ENCODE measurements at places on chromosomes 6 and 20.

GRCh38 chr20:53961527-53961926 lies 108.9 kb downstream of the BCAS1 start:
- no peak for DNase-seq

GRCh38 chr6:131997429-131998153 lies 46.4 kb upstream of the CCN2 start:
- no peak for DNase-seq

DNA sequence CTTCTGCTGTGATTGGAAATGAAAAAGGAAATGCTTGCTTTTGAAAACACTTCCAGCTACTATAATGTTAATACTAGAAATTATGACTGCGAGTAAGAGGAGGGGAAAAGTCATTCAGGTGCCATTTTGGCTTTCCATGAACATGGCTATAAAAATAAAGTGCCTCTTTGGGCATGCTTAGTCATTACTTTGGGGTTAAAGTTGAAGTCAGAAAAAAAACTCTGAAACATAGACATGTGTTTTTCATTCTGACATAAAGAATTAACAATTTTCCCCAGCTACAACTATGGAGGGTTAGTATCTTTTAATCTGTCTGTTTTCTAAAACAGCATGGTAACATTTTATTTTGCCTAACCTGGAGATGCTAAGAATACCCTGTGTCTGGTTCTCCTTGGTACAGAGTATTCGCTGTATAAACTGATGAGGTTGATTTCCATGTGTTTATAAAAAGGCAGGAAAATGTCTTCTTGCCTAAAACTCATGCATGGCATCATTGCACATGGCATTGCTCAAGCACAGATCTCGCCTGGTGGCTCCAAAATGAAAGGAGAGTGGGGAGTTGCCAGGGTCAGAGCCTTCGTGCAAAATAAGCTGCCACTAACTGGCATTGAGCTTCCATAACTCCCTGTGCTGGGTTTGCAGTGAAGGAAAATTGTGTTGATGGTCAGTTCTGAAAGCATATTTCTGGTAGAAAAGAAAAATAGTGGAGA lies 188.9 kb downstream of the KCNQ5 start:
- DNase-seq: no peak

- DNase-seq: no peak
Observed at GRCh38 chr6:47235964-47236760, 73.5 kb downstream of the TNFRSF21 start.

GRCh38 chr20:52612046-52612632 lies 360.0 kb upstream of the TSHZ2 start:
- DNase-seq: no peak

Data from stimulated activated CD4-positive, alpha-beta T cell treated with anti-CD3 and anti-CD28 coated beads, TNF-alpha, amount 100 ng/mL, for 1 hour (primary cell).